ENCODE measurements at places on chromosomes 7 and 10.

GRCh38 chr7:50645186-50645585, 80.0 kb upstream of the DDC start:
- DNase-seq = no peak

- no peak for DNase-seq
Measured at GRCh38 chr10:78936412-78937342, 132.1 kb upstream of the ZMIZ1 start.

GRCh38 chr7:31432836-31433340, 81.0 kb upstream of the ITPRID1 start:
- DNase-seq = no peak

- no peak for DNase-seq
Measured at GRCh38 chr7:97117035-97117371, 495 bp upstream of the SDHAF3 start.

DNA sequence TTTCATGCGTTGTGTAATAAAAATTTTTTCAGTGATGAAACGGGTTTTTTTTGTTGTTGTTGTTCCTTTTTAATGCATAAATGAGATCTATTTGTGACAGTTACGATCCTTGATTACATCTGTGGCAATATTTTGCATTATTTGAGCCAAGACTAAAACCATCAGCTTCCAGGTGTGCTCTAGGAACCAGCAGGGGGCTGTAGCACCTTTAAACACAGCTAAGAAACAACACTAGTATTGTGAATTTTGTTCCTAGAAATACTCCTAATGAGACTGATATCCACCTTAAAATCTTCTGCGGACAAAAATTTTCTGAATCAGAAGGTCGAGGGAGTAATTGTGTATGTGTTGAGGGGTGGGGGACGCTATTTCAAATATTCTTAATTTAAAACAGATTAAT, 52.6 kb downstream of the FGFBP3 start:
- DNase-seq = no peak

DNA sequence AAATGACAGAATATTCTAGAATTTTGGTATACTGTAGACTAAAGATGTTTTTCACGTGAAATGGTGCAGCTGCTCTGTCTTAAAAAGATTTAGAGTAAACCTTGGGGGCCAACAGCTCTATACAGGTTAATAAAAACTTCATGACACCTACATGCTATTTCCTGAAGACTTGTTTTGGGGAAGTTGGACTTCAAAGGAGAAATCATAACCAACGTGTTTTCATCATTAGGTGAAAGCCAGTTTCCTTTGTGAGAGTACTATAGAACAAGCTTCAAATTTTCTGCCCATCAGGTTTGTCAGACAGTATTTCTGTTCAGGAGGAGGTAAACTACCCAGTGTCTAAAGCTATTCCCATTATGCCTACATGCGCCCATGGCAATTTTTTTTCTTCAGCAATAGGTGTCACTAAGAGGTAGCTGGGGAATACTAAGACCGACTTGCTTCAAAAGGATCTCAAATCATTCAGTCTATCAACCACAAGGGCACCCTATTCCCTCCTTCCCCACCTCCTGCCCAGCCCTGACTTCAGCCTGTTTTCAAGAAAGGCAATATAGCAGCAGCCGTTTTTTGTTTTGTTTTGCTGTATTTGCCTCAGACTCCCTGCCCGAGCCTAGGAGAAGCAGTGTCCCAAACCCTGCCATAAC, 237.3 kb upstream of the SP8 start:
- no peak for DNase-seq

GRCh38 chr10:31697271-31698180, 231.1 kb downstream of the ARHGAP12 start:
- no peak for DNase-seq

DNA sequence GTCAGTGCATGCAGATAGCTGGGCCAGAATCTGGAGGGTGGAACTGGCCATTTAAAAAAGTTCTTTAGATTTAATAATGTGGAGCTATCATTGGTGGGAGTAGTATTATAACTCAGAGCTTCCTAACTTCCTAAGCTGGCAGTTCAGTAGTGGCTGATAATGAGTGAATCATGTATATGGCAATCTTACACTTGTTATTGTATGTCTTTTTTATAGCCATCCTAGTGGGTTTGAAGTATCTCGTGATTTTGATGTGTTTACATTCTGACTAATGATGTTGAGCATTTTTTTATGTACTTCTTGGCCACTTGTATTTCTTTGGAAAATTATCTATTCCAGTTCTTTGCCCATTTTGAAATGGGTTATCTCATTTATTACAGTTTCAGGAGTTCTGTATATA, 15.4 kb downstream of the TFAM start:
- DNase-seq = no peak

GRCh38 chr10:6729861-6730344, 149.8 kb upstream of the PRKCQ start:
- DNase-seq = no peak

- no peak for DNase-seq
Measured at GRCh38 chr10:86851328-86852207, 95.1 kb downstream of the BMPR1A start.

GRCh38 chr10:8617792-8618191, 563.3 kb downstream of the GATA3 start:
- DNase-seq = no peak

DNA sequence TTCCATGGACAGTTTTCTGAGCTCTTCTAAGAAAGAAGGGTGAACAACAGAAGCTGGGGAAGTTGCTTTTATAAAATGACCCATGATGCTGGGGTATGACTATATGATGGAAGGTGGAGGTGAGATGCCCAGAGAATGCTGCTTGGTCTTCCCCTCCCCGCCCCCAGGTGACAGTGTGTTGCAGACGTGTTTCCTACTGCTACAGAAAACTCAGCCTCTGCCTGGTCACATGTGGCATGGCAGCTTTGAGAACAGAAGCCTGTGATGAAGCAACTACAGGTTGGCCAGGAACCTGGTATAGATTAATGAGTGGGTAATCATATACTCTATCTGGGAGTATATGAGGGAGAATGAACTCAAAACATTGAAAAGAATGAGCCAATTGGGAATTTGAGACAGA, 67.1 kb downstream of the MTURN start:
- DNase-seq = no peak

GRCh38 chr10:74052994-74053393, 55.1 kb downstream of the VCL start:
- DNase-seq = no peak

- DNase-seq = no peak
Measured at GRCh38 chr7:28674359-28674782, 262.1 kb downstream of the CREB5 start.

DNA sequence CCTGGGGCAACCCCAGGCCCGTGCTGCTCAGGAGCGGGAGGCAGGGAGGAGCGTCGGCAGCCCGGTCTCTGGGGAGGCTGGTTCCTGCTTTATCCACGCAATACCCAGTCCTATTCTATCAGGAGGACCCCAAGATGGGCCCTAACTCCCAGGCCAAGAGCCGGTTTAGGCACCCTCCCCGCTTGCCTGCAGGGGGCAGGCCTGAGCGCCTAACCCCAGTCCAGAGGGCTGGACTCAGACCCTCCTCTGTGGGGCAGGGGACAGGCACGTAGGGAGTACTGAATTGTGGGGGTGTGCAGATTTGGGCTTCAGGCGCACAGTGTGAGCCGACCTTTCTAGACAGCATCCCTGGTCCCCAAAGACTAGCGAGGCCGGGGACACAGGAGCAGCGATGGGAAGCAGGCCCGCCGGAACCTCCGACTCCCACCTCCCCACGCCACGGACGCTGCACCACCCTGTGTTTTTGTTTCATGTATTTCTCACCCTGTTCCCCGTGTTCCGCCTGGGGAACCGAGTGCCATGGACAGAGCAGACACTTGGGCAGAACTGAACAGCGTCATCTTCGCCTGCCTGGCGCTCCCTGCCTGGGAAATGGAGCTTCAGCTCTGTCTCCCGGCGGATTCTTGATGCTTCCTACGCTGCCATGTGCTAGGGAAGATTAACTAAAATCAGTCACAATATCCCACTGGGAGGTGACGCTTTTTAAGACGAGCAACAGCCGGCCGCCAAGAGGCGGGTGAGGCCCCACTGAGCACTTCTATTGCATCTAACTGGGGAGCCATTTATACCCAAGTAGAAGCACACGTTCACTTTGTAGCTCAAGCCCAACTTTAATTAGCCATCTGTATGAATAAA, 5.3 kb downstream of the NUDT1 start:
- no peak for DNase-seq

- no peak for DNase-seq
Measured at GRCh38 chr10:83925133-83925532, 214.2 kb upstream of the GHITM start.

DNA sequence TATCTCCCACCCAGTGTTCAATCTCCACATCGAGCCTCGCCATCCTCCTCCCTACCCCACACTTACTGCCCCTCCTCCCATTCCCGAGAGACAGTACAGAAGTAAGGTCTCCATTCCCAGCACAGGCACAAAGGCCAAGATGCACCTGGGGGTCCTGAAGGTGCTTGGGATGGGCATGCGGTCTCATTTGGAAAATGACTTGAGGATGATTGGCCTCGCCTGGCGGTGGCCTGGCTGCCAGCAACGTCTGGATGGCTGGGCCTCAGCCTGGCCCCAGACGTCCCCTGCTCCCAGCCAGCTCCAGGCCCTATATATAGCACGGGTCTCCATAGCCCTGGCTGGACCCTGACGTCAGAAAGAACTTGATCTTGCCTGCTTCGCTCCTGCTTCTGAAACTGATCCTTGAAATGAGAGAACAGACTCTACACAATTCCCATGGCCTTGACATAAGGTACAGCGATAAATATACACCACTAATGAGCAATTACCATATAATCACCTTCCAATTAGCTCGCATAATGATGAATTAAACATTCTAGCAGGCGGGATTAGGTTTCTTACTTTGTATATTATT, 11.8 kb downstream of the EMX2 start:
- DNase-seq = no peak

DNA sequence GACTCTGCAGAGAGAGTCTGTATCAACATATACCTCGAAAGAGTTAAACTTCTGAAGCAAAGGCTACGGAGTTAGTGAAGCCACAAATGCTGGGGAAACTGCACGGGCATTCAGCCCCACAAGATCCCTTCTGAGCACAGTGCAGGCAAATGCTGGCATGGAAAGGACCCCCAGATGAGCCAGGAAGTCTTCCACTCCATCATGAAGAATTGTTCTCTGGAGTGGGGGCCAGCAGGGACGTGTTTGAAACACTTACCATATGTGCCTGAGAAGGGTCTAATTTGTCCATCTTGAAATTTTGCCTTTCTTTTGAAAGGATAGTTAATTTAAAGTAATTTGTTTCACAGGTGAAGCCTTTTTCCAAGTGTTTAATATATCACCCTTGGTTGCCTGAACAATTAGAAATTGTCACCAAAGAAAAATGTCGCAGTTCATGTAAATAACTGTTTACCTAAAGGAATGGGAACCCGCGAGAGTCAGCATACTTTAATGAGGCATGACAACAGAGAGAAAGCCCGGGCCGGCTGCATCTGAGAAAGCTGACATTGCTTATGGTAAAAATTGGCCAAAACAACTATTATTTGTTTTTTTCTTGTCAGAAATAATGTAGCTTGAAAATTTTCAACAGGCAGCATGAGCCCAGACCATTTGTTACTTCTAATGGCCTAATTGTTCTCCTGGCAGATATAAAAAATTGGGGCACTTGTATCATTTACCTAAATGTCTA, 287.6 kb upstream of the MGMT start:
- DNase-seq = no peak

DNA sequence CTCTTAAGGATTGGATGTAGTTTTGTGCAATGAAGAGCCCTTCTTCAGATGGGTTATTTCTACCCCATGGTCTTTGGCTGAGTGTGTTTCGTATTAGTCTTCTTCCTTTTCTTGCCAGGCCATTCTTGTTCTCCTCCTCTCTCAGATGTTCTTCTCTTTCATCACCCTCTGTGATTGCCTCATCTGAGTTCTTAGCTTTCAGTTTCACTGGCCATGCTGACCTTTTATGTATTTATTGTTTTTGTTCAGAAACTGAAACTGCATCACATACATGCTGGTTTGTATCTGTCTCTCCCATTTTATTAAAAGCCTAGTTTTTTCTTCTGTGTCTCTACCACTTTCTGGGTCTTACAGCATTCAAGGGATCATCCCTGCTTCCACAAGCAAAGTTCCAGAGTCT, 21.7 kb upstream of the PCGF5 start:
- DNase-seq = no peak

DNA sequence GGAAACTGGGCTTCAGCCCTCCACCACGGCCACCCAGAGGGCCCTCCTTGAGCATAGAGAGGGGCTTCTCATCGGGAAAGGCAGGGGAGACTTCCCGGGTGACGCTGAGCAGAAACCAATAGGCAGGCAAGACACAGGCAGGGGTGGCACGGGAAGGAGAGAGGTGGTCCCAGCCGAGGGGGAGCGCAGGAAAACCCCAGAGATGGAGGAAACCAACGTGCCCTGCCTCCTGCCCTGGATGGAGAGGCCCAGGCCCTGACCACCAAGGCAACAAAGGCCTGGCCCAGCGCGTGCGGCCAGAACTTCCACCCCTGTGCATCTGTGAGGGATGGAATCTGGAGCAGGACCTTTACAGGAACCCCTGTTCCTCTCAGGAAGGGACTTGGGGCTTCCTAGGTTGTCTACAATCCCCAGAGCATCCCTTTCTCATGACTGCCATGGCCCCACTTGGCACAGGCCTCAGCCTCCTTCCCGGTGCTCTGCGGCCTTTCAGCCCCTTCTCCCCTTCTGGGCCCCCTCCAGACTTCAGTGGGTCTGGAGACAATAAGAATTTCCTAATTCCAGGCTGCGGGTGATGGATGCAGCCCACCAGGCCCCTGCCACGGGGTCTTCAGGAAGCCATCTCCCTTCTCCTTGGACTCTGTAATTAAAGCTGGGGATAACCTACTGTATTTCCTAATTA, 137.0 kb upstream of the RET start:
- DNase-seq = no peak

GRCh38 chr7:107690611-107691010, 30.0 kb downstream of the SLC26A4 start:
- DNase-seq = no peak

GRCh38 chr10:132249824-132250375, 57.9 kb downstream of the STK32C start:
- no peak for DNase-seq

DNA sequence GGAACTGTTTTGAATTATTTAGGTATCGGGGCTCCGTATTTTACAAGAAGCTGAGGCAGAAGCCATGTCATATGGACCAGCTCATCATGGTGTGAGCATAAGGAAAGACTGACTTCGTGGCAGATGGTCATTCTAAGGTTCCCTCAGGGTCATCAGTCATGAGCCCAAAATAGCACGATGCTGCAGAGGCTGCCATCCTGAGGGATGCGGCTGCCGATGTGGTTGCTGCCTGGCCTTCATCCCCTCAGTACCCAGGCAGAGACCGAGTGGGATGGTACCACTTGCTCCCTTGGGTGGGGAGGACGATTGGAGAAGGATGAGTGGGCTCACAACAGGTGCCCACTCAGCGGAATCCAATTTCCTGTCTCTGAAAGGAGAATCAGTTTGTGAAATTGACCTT, 490.3 kb downstream of the SDK1 start:
- DNase-seq = no peak

- DNase-seq = no peak
Measured at GRCh38 chr10:2456834-2457233, 610.5 kb upstream of the PFKP start.
